ENCODE measurements at places on chromosomes 4 and X. TPM values are rescaled to one million over a fixed set of nuclear protein-coding genes. Genes with fewer than 3 reads are reported as not detected.

- DNase-seq = no peak
These were observed 137.6 kb downstream of the DCK start for GRCh38 chr4:71130827-71131603.

Gene ABCG2
- total RNA-seq = 0.57 TPM

Gene HUWE1
- 231 TPM for total RNA-seq

- no peak for DNase-seq
These were observed 61.6 kb downstream of the PHOX2B start for GRCh38 chr4:41686893-41687292.

DNA sequence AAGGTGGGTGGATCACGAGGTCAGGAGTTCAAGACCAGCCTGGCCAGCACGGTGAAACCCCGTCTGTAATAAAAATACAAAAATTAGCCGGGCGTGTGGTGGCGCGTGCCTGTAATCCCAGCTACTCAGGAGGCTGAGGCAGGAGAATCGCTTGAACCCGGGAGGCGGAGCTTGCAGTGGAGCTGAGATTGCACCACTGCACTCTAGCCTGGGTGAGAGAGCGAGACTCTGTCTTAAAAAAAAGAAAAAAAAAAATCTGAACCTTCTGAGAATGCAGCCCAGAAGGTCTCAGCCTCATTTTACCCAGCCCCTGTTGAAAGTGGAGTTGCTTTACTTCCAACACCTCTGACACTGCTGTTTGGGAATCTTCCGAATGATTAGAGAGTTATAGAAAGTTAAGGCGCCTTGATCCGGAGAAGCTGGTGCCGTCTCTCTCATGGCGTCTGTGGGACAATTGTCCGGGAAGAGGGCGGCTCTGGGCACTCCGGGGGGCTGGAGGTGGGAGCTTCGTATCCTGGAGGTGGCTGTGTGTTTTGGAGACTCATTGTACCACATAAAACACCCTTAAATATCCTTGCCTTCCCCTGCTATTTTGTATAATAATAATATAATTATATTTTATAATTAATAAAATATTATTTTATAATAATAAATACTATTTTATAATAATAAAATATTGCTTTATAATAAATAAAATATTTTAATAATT is 92.7 kb upstream of the PPP2R3B start:
- peak; percentile 43 for DNase-seq

Gene GPRASP1
- 1.1 TPM for total RNA-seq

DNA sequence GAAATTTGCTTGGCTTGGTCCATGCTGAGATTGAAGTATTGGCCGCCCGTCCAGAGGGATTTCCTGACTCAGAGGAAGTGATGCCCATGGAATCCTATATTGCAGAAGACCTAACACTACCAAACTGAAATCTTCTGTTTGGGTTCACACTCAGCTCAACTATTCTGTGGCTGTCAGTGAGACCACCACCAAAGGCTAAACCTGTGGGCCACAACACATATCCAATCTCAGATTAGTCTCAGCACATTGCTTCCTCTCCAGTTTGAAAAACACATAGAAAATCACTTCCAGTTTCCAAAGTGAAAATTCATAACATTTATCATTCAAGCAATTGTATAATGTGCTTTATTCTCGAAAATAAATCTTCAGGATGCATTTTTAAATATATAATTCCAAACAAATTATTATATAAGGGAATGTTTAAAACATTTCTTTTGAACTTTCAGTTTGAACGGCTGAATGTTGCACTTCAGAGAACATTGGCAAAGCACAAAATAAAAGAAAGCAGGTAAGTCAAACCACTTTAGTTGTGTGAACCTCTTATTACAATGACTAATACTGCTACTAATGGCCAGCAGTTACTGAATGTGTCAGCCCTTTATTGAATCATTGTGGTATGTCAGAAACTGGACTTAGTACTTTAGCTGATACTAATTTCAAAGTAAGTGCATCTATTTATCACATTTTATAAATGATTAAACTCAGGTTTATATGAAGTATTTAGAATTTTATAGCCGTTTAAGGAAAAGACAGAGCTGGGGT is 37.0 kb downstream of the GUCY1A1 start:
- no peak for DNase-seq

GRCh38 chrX:45801554-45801953 is 600.9 kb upstream of the DIPK2B start:
- no peak for DNase-seq

GRCh38 chrX:134671294-134671693 is 13.0 kb upstream of the PLAC1 start:
- DNase-seq = no peak

Gene DIPK2B
- not detected for total RNA-seq

DNA sequence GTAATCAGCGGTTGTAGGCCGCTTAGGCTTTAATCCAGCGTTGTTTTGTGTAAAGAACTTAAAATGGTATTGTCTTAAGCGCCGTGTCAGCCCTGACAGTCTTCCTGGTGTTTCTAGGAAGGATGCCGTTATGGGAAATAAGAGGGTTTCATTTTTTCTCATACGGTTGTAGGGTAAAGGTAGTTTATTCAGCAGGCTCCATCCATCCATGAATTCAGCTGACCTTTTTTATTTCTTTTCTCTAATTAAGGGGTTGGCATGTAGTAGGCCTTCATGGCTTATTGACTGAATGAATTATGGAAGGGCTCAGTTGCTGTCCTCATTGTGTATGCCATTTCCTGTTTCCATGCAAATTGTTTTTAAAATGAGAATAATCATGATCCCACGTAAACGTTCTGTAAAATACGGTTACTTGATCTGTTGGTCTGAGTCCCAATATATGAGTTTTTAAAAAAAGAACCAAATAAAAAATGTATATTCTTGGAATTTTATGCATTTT is 693 bp downstream of the OCIAD1 start:
- DNase-seq = no peak

Gene HMX1
- total RNA-seq = not detected

- no peak for DNase-seq
These were observed 24.8 kb upstream of the ACSL1 start for GRCh38 chr4:184850431-184851199.

Gene IL2
- total RNA-seq = not detected
